Fibroblast of mammary gland (primary cell): ENCODE measurements at places on chromosomes 12 and 14.
A peak's percentile ranks its signal among the peaks of the same experiment; 100 is the strongest.

GRCh38 chr12:70890895-70891832 is 29.4 kb downstream of the PTPRR start:
- DNase-seq = no peak

- DNase-seq = peak; percentile 49
These were observed 706 bp upstream of the DIO2 start for GRCh38 chr14:80212023-80212397.

DNA sequence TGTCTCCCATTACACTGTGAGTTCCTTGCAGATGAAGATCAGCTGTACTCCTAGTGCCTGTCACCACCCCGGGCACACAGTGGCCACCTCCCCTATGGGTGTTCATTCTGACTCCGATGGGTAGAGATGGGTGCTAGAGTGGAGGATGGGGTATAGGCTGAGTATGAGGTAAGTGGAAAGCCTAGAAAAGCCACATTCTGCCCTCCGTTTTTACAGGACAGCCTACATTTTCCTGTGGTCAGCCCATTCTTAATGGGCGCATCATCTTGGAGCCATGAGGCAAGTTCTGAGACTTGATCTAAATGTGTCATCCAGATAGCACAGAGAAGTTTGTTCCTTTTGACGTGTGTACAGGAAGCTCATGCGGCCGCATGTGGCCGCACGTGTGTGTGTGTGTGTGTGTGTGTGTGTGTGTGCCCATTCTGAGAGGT is 166.7 kb upstream of the HIF1A start:
- DNase-seq = peak; percentile 97

GRCh38 chr12:45223868-45224267 is 8.0 kb downstream of the ANO6 start:
- DNase-seq = no peak

DNA sequence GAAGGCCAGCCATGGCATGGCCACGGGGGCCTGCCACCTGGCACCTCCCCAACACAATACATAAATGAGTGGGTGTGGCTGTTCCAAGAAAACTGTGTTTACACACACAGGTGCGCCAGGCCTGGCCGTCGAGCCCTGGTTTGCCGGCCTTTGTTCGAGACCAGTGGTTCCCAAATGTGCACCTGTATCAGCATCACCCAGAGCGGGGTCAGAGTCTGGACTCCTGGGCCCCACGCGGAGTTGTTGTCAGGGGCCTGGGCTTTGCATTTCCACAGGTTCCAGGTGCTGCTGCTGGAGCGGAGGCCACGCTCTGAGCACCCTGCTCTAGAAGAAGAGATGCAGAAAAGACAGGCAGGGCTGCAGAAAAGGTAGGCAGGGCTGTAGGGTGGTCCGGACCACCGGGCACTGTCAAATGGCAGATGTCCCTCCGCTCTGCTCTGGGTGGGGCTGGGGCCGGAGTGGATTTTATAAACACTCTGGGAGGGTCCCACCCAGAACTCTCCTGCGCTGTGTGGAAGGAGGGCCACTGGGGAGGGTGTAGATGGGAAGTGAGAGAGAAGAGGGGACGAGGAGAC is 4.2 kb upstream of the ASPG start:
- no peak for DNase-seq

- DNase-seq = no peak
These were observed 45.9 kb downstream of the AEBP2 start for GRCh38 chr12:19485240-19485639.

- no peak for DNase-seq
These were observed 2.2 kb upstream of the RPS6KA5 start for GRCh38 chr14:91062600-91062999.

GRCh38 chr14:106187216-106187615 is 660.8 kb downstream of the TMEM121 start:
- no peak for DNase-seq

DNA sequence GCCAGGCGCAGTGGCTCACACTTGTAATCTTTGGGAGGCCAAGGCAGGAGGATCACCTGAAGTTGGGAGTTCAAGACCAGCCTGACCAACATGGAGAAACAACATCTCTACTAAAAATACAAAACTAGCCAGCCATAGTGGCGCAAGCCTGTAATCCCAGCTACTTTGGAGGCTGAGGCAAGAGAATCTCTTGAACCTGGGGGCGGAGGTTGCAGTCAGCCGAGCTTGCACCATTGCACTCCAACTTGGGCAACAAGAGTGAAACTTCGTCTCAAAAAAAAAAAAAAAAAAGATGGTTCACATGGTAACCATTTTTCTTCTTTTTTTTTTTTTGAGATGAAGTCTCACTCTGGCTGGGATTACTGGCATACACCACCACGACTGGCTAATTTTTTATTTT is 35.3 kb downstream of the SLC2A14 start:
- DNase-seq = peak; percentile 8

DNA sequence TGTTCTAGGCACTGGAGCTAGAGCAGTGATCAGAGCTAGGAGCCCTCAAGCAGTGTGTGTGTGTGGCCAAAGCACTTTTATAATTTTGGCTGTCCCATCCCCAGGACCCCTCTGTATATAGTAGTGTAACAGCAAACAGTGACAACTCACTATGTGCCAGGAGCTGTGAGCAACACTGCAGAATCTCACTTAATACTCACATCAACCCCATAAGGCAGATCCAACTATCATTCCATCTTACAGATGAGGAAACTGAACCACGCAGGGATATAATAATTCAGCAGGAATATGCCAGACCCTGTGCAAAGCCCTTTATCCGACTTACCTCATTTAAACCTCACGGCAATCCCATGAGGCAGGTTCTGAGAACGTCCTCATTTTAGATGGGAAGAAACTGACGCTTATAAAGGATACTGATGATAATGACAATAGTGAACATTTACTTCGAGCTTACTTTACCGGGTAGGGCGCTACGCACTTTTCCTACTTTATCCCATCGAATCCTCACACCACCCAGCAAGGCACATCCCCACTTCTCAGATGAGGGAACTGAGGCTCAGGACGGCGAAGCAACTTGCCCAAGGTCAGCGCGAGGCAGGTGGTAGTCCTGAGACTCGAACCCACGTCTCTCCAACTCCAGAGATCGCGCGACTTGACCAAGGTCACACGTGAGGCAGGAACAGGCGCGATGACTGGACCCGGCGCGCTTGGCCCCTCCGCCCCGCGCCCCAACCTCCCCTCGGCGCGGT is 687 bp downstream of the RAB35 start:
- DNase-seq = peak; percentile 46

- DNase-seq = peak; percentile 36
These were observed 59.1 kb downstream of the ISCA2 start for GRCh38 chr14:74552623-74553022.

DNA sequence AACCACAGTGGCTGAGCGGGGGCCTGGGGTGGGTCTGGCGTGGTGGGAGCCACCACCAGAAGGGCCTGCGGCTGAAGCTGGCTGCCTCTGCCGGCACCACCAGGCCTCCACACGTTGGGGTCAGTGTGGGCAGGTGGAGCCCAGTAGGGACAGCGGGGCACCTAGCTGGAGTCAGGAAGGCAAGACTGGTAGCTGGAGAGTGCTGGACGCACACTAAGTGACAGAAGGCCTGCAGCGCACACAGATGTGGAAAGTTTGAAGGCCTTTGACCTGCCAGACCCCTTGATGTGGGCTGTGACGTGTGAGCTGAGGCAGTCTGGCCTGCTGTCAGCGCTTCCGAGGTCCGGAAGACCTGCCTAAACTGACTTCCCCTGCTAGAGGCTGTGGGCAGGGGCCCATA is 26.3 kb downstream of the RIN3 start:
- DNase-seq = peak; percentile 76

DNA sequence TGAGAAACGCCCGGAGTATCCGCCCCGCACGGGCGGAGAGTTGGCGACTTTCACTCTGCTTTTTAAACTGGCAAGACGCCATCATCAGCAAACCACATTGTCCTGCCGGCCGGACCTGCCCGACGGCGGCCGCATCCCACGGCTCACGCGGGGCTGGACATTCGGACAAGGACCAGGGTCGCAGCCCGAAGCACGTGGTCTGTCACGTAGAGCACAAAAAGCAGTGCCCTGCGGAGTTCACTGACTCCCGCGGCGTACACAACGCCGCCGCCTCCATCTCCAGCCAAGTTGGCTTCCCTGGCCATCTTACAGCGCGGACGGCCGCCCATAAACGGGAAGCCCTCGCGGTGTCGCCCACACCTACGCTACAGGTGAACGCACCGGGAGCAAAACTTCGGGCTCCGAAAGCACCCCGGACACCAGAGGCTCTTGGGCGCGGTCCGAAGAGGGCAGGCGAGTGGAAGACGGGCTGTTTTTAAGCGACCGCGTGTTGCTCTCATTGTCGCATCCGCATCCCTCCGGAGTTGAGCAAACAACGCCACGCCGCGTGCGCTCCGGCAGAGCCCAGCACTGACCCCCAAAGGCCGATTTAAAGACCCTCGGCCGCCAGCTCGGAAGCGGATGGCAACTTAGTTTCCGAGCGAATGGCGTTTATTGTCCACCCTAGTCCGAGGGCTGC is 966 bp downstream of the SINHCAF start:
- peak; percentile 56 for DNase-seq

- DNase-seq = peak; percentile 10
These were observed 375.0 kb downstream of the DPF3 start for GRCh38 chr14:72518809-72519377.

- no peak for DNase-seq
These were observed 50.6 kb upstream of the PTGR2 start for GRCh38 chr14:73800970-73801515.

- DNase-seq = peak; percentile 44
These were observed 41.8 kb upstream of the CLMN start for GRCh38 chr14:95361373-95362137.

DNA sequence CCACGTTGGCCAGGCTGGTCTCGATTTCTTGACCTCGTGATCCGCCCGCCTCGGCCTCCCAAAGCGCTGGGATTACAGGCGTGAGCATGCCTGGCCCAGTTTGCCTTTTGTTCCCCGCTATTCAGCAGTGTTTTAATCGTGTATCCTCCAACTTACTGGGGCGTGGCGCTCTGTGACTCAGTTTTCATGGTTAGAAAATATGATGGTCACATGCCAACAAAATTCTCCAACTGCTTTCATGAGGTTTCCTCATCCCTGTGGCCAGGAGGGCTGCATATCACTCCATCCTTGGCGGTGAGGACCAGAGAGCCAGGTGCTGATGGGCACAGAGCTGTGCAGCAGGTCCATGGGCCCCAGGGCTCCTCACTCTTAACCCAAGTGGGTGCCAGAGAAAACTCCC is 33.0 kb upstream of the PRMT8 start:
- DNase-seq = peak; percentile 8

DNA sequence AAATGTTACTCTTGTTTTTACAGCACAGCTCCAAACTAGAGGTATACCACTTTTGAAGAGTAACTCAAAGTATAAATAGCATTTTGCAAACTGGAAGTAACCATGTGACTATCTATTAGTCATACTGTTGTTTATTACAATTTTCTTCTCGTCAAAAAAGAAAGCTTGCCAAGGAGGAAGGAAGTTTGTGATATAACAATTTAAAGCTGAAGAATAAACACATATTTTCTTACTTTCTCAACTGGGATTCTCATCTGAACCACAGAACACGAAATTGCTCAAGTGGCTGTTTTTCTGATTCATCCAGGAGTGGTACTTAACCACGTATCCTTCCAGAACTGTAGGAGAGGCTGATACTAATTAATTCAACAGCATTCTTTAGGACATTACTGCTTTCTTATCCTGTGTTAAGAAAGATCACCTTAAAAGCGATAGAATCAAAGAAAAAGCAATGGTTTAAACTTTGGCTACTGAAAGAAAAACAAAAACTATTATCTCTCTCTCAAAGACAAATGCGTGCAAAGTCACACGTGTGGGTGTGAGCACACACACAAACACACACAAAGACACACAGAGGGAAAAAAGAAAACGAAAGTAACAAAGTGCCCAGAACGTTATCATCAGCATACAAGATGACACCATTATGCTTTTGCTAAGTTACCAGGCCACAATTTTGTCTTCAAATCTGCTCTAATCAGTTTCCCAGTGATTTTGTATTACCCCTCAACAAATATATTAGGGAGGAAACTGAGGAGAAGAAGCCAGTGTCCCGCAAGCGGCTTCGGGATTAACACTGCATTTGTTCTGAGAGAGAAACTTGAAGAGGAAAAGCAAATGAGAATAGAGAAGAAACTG is at the start of gene CLEC2B:
CLEC2B (minus strand) TSS at position 48 of the 855 bp plus-strand sequence.
- peak; percentile 97 for DNase-seq

DNA sequence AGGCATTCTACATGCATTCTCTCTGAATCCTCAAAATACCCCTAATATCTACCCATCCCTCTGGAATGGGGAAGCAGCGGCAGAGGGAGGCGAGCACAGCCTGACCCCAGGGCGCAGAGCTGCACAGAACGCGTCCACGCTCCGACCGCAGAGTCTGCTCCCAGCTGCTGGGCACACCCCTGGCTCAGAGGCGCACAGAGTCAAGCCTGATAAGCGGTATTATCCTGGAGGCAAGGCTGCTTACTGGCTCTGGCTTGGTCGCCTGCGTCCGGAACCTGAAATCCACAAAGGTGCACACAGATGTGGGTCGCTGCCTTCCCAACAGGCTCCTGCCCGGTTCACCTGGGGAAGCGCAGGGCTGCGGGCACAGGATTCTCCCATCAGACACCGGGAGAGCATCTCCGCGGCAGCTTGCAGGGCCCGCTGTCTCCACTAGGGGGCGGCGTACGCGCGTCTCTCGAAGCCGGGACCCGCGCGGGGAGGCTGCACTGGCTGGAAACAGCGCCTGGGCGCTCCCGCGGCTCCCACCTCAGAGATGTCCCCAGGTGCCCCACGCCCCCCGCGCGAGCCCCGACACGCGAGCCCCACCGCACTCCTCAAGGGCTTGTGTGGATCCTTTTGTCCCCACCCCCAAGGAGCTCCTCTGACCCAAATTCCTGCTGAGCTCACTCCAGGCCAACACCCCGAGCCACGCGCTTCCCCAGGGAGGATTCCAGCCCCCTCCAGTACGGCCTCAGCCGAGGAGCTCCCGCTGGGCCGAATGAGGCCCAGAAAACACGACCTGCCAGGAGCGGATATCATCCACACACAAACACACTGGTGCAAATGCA is 120.1 kb upstream of the FZD10 start:
- no peak for DNase-seq

DNA sequence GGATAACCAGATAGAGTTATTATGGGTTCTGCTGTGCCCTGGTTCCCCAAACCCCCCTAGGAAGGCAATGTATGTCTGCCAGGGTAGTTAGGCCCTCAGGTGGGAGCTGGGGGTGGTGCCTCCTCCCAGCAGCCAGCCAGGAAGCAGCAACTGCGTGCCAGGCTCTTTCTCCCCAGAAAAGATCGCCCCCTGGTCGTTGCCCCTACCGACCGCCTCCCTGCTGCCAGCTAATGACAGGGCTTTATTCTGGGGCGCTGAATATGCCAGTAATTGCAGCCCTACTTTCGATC is 36.3 kb downstream of the IQSEC3 start:
- DNase-seq = no peak

- DNase-seq = peak; percentile 70
These were observed 58.0 kb upstream of the ELK3 start for GRCh38 chr12:96136161-96136560.

GRCh38 chr12:99390707-99391106 is 256.8 kb upstream of the GARIN6 start:
- DNase-seq = peak; percentile 2

DNA sequence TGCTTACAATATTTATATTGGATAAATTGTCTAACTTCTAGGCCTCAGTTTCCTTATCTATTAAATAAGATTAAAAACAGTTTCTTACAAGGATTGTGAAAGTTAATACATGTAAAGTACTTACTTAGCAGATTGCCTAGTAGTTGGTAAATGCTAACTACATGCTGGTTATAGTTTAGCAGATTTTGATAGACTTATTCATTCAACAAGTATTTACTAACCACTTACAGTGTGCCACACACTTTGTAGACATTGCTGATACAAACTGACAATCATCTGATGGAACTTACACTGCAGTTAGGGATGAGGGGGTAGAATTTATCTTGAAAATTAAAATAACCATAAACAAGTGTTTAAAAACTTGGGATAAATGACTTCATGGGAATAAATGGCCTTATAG is 50.4 kb downstream of the ARID2 start:
- DNase-seq = no peak

- DNase-seq = no peak
These were observed 38.2 kb upstream of the FZD10 start for GRCh38 chr12:130124106-130124505.
